ENCODE measurements at places on chromosomes 3 and 15.

GRCh38 chr3:32423534-32423933 lies 31.9 kb downstream of the CMTM7 start:
- DNase-seq = no peak

DNA sequence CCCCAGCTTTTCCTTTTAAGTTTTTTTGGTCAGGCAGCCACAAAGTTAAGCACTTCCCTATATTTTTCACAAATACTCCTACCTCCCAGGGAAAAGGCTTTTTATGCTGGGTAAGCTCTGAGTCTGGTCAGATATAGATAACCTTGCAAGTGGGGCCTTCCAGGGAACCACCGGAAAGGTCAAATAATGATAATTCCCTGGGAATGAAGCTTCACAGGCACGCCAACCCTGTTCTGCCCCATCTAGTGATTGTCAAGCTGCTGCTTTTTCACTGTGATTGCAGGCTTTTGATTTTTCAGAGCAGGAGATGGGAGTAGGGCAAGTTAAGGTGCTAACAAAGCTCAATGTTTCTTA lies 121.0 kb downstream of the ZNF609 start:
- no peak for DNase-seq

DNA sequence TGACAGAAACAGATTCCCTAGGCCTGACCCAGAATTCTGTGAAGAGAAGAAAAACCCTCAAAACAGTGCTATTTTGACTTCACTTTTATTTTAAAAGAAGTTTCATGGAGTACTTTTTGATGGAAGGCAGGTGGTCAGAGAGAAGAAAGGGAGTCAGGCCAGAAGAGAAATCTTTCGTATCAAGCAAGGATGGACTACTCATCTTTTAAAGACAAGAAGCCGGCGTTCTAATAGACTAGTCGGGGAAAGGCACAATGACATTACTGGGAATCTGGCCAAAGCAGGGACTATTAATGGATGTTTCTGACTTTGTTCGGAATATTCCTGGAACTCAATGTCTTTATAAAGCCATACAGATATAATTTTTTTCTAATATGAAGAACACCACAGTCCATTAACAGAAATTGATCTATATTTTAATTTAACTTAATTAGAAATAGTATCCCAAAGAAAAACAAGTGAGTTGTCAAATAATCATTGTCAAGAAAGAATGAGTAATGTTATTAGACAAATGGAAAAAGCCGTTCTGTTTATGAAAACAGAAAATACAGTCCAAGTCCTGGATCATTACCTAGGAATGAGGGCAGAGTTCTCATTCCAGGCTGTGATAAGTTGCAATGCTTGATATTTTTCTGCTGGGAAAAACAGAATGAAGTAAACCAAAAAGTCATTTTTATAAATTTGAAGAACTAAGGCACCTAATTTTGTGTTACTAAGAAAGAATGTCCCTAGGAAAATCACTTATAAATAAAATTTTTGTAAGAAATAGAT lies 23.7 kb upstream of the PCOLCE2 start:
- DNase-seq = no peak

GRCh38 chr3:143016321-143016972 lies 15.1 kb downstream of the U2SURP start:
- no peak for DNase-seq

- no peak for DNase-seq
These were observed 13.8 kb downstream of the KLHL6 start for GRCh38 chr3:183541738-183542137.

- DNase-seq = no peak
These were observed 521.2 kb downstream of the ZIC1 start for GRCh38 chr3:147930232-147930807.

GRCh38 chr15:83855956-83856355 lies 202.0 kb downstream of the ADAMTSL3 start:
- DNase-seq = no peak

- DNase-seq = no peak
These were observed 27.9 kb downstream of the KY start for GRCh38 chr3:134622806-134623365.

GRCh38 chr15:67736810-67737209 lies 88.5 kb upstream of the SKOR1 start:
- DNase-seq = no peak

GRCh38 chr15:64026591-64026990 lies 19.7 kb downstream of the DAPK2 start:
- no peak for DNase-seq

- no peak for DNase-seq
These were observed 333.8 kb downstream of the PDCD6IP start for GRCh38 chr3:34132069-34132692.

DNA sequence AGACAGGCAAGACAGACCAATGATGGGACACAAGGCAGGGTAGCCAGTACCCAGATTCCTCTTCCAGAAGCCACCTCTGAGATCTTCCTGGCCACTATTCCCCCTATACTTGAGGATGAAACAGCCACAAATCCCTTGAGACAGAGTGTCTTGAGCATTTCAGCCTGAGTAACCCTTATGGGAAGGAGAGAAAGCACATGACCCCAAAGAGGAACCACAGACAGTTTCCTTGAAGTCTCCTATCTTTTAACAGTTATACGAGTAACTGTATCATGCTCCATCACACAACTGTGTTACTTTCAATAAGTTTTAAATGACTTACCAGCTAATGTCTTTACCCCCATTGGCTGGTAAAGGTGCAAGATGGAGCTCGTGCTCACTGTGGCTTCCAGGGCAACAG lies 9.3 kb downstream of the VIPR1 start:
- no peak for DNase-seq

GRCh38 chr3:188152660-188153436 lies 1.1 kb upstream of the LPP start:
- DNase-seq = peak; percentile 40

GRCh38 chr3:50168388-50168787 lies 13.3 kb downstream of the SEMA3F start:
- DNase-seq = no peak

GRCh38 chr15:70698426-70698825 lies 64.9 kb downstream of the UACA start:
- DNase-seq = no peak
